Foreskin keratinocyte (primary cell): ENCODE measurements at places on chromosomes 5 and 9.

DNA sequence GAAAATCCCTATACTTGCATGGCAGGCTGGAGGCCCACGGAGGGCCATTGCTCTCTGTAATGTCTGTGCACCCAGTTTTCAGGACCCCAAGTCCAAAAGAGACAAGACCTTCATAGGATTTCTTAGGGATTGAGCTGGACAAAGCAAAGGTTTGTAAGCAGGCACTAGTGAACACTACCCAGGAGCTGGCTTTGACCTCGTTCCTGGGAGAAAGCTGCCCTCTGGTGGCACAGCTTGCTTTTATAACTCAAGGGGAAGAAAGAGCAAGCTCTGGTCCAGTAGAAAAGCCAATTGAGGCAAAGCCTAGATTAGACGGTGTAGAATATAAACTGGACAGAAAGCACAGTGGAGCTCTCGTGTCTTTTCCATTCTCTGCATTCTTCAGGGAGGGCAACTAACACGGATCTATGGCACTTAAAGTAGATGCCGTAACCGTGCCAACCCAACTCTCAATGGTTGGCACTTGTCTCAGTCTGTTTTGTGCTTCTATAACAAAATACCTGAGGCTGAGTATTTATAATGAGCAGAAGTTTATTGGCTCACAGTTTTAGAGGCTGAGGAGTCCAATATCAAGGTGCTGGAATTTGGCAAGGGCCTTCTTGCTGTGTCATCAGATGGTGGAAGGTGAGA, 7.9 kb downstream of the GABRP start:
- DNase-seq, result peak; percentile 47

GRCh38 chr5:126975796-126976195, 54.6 kb downstream of the MARCHF3 start:
- DNase-seq, result no peak

DNA sequence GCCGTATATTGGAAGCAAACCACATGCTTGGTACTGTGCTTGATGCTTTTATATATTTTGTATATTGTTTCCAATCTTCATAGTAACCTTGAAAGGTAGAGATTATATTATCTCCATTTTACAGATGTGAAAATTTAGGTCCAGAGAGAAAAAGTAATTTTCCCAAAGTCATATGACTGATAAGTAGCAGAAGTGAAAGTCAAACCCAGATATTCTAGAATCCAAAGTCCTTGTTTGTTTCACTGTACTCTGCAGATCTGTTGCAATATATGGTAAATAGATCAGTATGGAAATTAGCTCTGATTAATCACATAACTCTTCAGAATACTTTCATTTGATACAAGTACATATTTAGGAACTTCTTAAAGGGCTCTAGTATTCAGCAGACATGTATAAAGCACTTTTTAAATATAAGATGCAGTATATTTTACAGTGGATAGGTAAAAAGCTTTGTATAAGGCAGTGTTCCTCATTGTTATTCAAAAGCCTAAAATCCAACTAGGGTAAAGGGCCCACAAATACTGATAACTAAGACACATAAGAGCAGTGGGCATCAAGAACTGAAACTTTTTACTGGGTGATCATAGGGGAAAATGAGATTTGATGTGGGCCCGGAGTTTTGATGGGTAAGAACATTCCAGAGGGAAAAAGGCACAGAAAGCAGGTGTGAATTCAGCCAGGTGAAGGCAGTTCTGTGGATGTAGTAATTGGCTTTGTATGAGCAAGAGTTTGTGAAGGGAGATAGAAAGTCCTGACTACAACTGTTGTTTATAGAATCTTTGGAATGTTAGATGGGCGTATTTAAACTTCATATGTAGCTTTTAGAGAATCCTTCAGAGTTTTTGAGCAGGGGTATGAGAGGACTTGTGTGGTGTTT, 25.0 kb downstream of the NDFIP1 start:
- DNase-seq, result no peak

- no peak for DNase-seq
These were observed 92.7 kb downstream of the AOPEP start for GRCh38 chr9:94819161-94819687.

GRCh38 chr5:77301447-77301883, 91.0 kb downstream of the PDE8B start:
- DNase-seq, result no peak

- no peak for DNase-seq
These were observed 52.6 kb downstream of the ALDH7A1 start for GRCh38 chr5:126542441-126542840.

DNA sequence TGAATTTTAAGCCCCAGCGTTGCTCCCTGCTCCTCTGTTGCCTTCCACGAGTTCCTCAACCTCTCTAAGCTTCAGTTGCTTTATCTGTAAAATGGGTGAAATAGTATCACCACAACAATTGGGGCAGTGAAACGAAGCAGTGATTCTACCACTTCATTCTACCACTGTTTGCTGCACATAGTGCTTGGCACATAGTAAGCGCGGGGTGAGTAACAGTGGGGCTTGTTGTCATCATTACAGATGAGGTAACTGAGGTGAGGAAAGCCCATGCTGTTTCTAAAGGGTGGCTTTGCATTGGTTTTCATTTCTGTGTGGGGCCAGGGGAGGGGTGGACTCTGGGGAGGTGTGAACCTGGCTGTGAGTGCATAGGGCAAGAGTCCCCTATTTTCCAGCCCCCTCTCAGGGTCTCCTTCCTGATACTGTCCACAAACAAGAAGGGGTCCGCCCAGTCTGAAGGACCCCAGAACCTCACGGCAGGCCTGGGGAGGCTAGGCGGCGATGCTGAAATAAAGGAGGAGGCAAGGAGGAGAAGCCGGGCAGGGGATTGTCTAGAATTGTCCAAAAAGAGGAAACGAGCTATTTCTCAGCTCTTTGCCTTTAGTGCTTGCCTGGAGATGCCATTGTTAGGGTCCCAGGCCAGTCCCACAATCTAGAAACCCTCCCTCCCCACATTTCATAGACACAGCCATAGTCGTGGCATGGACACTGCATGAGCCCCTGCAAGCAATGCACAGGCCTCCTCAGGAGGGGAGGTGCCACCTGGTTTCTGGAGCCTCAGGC, 65.6 kb downstream of the IL6ST start:
- no peak for DNase-seq

DNA sequence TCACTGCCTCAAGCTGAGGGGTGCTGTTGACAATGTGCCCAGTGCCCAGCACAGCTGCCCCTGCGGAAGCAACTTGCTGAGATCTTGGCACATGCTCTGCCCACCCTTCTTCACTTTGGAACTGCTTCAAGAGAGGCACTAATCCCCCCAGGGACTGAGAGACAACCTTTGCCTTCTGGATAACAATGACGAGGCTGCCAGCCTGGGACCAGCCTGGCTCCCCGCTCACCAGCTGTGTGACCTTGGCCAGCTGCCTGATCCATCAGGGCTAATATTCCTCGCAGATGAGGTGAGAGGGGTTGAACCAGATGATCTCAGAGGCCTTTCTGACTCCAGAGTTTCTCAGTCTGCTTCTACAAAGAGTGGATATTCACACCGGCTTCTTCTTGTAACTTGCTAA, 81.0 kb downstream of the SHB start:
- no peak for DNase-seq

DNA sequence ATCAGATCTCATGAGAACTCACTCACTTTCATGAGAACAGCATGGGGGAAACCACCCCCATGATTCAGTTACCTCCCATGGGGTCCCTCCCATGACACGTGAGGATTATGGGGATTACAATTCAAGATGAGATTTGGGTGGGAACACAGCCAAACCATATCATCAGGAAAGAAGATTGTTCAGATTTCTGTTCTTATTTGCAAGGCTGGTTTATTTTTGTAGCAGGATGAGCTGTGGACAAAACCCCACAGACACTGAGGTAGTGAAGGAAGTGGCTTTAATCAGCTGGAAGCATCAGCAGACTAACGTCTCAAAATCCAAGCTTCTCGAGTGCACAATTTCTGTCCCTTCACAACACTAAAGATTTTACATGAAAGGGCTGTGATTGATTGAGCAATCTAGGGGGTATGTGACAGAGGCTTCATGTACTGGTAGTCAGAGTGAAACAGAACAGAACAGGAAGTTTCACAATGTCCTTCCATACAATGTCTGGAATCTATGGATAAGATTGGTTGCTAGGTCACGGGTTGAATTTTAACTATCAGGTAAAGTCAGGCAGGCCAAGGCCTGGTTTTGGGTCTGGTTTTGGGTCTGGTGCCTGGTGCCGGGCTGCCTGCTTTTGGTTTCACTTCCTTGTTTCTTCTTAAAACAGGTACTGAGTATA, 91.3 kb upstream of the ZNF366 start:
- no peak for DNase-seq

GRCh38 chr9:133073086-133074014, 11.6 kb downstream of the CEL start:
- DNase-seq, result no peak

DNA sequence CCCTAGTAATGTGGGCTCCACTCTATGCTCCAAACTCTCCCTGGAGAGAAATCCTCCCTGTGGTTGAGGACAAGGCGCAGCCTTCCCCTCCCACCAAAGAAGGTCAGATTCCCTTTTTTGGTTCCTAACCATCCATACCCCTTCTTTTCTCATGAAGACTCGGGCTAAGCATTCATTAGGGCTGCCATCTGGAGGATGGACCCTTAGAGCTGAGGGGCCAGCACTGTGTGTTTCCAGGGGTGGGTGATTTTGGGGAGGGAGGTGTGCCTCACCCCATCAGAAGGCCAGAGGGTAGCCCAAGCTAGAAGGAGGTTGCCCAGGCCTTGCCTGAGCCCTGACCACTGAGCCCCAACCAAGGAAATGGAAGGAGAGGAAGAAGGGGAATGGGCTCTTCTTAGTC, 36.8 kb downstream of the TGFBI start:
- no peak for DNase-seq

- DNase-seq, result no peak
These were observed 4.7 kb downstream of the CXXC5 start for GRCh38 chr5:139652788-139653241.

- DNase-seq, result no peak
These were observed 8.5 kb downstream of the ORM2 start for GRCh38 chr9:114338187-114338586.

DNA sequence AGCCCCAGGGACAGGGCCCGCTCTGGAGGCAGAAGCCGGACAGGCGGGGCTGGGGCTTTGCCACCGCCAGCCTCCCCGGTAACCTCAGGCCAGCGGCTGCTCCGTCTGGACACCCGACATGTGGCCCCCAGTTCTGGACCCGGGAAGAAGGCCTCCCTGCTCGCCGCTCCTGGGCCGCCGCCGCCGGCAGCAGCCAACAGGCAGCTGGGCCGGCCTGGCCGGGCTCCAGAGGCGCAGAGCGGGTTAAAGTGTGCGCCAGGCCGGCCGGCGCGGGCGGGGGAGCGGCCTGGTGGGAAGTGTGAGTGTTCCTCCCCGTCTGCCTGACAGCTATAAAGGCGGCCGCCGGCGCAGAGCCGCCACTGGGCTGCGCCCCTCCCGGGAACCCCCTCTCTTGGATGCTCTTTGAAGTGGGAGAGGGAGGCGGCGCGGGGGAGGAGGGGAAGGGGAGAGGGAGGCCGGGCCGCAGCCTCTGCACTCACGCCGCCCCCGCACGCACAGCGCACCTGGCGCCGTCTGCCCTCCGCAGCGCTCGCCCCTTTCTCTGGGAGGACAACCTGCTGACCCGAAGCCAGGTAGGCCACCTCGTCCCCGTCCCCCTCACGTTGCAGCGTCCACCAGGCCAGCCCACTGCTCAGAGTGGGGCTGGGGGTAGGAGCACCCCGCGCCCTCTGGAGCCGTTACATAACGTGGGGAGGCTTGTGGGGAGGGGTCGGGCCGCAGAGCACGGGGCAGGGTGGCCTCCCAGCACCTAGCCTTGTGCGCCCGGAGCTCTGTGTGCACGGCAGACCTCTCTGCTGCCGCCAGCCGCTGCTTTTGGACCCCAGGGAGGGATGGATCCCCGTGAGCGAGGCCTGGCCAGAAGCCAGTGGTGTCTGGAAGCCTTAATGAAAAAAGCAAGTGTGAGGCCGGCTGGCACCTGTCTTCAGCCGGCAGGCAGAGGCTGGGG, at the start of gene ADAMTSL2:
Gene ADAMTSL2, plus strand, starts transcription at position 359 of the 946 bp plus-strand sequence. CDS start 2,009 bp downstream, outside the sequence.
- DNase-seq, result no peak

GRCh38 chr5:159199225-159199624, 10.1 kb downstream of the RNF145 start:
- no peak for DNase-seq

DNA sequence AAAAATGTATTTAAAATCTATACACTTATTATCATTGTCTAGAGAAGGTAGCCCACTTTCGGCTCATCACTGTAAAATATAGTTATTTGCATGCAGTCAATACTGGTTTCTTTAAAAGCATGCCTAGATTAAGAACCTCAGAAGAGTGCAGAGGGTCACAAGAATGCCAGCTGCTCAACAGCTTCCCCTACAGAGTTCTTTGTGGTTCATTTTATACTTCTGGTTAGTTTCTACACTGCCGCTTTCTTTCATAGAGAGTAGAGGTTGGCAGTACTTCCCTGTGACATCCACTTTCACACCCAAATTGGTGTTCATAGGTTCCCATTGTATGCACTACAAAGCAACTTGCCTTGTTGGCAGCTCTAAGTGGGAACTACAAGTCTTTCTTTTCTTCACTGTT, 137.3 kb downstream of the KIAA0825 start:
- no peak for DNase-seq

- DNase-seq, result no peak
These were observed 11.8 kb downstream of the SPARC start for GRCh38 chr5:151674626-151675610.

GRCh38 chr9:78213712-78214111, 22.2 kb upstream of the CEP78 start:
- no peak for DNase-seq

GRCh38 chr5:163221581-163221980, 215.8 kb upstream of the CCNG1 start:
- no peak for DNase-seq

- no peak for DNase-seq
These were observed 96.5 kb upstream of the RASGRF2 start for GRCh38 chr5:80863708-80864107.

GRCh38 chr9:129445794-129446306, 175.1 kb downstream of the C9orf50 start:
- DNase-seq, result no peak

DNA sequence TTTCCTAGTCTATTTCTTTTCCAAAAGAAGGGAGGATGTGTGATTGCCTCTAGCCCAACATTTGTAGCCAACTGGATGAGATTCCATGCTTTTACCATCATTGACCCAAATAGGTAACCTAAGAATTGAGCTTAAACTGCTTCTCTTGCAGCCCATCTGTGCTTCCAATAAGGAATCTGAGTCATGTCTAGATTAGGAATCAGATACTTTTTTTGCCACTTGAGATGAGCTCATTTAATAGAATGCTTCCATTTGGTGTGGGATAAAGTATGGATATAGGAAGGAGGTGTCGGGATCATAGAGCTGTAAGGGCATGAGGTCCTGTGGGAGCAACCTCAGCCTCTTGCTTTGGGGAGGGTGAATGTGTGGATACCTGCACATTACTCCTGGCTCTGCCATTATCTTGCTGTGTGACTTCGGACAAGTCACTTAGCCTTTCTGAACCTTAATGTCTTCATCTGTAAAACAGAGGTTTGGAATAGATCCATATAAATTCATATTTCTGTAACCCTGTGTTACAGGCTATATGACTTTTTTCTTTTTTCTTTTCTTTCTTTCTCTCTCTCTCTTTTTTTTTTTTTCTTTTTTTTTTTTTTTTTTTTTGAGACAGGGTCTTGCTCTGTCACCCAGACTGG, 56.2 kb downstream of the MAP1B start:
- DNase-seq, result no peak
